ENCODE measurements at places on chromosomes 16 and 17.

DNA sequence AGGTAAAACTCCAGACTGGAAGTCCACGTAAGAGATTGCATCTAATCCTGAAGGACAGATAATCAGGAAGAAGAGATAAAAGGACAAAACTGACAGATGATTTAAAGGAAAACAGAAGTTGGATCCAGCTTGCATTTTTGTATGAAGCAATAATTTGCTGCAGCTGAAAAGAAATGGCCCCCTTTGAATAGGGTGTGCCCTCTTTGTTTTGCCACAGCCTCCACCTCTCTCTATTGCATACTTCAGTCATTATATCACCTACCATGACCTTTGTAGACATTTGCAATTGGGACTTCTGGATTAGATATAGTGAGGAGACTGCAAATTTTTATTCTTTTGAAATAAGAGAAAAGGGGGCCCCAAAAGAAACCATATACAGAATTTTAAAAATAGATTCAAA is 8.1 kb downstream of the NOG start:
- no peaks in the 10 kb centered on the region for H3K36me3 ChIP-seq
- H3K27ac ChIP-seq = no peak overlapping the region
- DNase-seq = no peak

DNA sequence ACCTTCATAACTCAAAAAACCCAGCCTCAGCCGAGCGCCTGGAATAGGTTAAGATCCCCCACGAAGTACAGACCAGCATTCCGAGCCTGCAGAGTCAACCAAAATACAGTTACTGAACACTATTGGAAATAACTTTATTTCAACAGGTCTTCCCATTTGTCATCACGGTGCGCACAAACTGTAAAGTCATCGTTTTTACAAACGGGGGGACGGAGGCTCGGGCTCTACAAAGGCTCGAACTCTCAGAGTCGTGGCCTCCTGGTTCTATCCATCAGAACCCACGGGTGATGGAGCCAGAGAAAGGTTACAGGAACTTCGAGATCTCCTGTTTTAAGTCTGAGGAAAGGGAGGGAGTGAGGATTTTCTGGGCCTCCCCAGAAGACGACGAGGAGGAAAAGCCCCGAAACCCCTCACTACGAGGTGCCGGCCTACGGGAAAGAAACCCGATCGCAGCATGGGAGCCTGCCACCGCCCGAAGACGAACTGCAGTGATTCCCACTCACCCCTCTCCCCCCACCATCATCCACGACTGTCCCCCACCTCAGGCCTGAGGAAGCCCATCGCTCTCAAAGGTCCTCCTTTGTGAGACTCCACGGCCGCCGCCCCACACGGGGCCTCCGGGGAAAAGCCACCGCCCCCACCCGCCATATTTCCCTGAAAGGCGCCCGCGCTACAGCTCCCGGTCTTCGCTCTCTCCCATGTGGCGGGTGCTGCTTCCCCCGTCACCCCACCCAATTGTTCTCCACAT is 917 bp downstream of the YWHAE start:
- peaks cover 39% of the 10 kb centered on the region for H3K36me3 ChIP-seq
- DNase-seq = peak; percentile 25
- peaks cover 36% of the 10 kb centered on the region for H3K4me1 ChIP-seq

GRCh38 chr16:48383009-48383876 is 2.0 kb downstream of the SIAH1 start:
- peak overlapping the region; percentile 89 for H3K27ac ChIP-seq
- H3K4me1 ChIP-seq = peaks cover 34% of the 10 kb centered on the region
- no peak for DNase-seq
- no peaks in the 10 kb centered on the region for H3K27me3 ChIP-seq
- H3K4me3 ChIP-seq = peak overlapping the region; percentile 86
- peaks cover 12% of the 10 kb centered on the region for H3K36me3 ChIP-seq

DNA sequence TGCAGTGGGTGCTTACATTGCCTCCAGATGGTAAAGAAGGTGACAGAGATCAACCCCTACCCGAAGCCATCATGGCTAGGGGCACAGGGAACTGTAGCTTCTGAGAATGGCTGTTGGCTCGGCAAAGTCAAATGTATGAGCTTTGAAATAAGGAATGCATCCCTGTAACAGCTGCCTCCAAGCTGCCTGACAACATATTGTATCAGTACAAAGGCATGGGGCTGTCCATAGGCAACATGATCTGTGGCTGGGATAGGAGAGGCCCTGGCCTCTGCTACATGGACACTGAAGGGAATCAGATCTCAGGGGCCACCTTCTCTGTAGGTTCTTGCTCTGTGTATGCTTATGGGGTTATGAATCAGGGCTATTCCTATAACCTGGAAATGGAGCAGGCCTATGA is 119.2 kb upstream of the NETO2 start:
- no peaks in the 10 kb centered on the region for H3K27me3 ChIP-seq
- H3K27ac ChIP-seq = no peak overlapping the region
- H3K36me3 ChIP-seq = peaks cover 13% of the 10 kb centered on the region

GRCh38 chr16:66441586-66442375 is 14.7 kb downstream of the BEAN1 start:
- H3K4me3 ChIP-seq = no peak overlapping the region
- no peaks in the 10 kb centered on the region for H3K4me1 ChIP-seq
- H3K27ac ChIP-seq = no peak overlapping the region
- peaks cover 55% of the 10 kb centered on the region for H3K27me3 ChIP-seq
- no peaks in the 10 kb centered on the region for H3K36me3 ChIP-seq
- no peak for DNase-seq

DNA sequence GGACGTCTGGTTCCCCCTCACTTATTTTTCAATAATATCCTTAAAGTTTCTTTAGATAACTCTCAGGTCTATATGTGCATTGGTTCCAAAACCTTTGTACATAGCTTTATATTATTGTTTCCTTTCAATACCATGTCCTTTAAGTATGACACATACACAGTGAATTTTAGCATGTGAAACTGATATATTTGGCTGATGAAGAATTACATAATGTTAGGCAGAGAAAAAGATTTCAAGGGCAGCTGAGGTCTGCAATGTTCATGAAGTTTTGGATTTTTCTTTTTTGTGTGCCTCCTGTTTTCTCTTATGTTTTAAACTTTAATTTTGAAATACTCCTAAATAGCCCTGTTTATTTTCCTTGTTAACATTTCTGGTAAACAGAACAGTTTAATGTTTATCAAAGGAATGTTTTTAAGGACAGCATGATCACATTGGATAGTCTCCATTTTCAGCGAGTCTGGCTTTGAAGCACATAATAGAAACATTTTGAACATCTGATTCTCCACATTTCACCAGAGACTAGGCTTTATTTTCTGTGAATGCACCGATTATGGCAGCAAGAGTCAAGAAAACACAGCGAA is 32.9 kb upstream of the FBXO47 start:
- H3K27me3 ChIP-seq = peaks cover 36% of the 10 kb centered on the region
- H3K4me1 ChIP-seq = peaks cover 6% of the 10 kb centered on the region
- DNase-seq = no peak
- peaks cover 2% of the 10 kb centered on the region for H3K36me3 ChIP-seq
- H3K27ac ChIP-seq = no peak overlapping the region

DNA sequence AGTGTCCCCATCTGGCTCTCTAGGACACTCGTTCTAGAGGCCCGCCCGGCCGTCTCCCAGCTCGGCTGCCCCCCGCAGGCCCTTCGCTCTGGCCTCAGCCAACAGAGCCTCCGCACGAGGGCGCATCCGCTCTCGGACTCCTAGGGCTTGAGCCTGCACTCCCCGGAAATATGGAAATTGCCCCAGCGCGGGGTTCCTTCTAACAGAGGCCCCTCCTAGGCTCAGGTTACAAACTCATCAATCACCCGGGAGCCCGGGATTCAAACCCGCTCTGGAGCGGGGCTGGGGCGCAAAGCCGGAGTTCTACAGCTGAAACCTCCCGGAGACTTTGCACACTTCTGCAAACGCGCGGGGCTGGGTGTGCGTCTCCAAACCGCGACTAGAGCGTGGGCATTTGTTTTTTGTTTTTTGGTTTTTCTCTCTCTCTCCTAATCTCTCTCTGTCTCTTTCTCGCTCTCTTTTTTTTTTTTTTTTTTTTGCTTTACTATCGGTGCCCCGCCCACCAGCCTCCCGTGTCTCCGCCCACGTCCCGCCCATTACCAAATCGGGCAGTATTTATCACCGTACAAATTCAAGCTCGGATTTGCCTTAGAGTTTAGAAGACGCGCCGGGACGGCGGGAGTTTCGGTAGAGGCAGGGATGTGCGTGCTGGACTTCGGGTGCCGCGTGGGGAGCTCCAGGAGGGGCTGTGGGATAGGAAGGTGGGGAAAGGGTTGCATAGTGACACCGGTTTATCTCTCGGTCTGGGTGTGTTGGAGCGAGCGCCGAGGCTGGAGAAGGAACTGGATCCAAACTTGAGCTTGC is 2.4 kb upstream of the FOXL1 start:
- no peak for DNase-seq
- no peaks in the 10 kb centered on the region for H3K36me3 ChIP-seq
- H3K27ac ChIP-seq = no peak overlapping the region
- peak overlapping the region; percentile 71 for H3K4me3 ChIP-seq
- H3K27me3 ChIP-seq = peaks cover 100% of the 10 kb centered on the region

GRCh38 chr17:82845163-82845807 is 5.5 kb upstream of the ZNF750 start:
- H3K27me3 ChIP-seq = no peaks in the 10 kb centered on the region
- H3K27ac ChIP-seq = peak overlapping the region; percentile 76
- no peak for DNase-seq
- peaks cover 9% of the 10 kb centered on the region for H3K4me1 ChIP-seq
- no peak overlapping the region for H3K4me3 ChIP-seq
- peaks cover 8% of the 10 kb centered on the region for H3K36me3 ChIP-seq

DNA sequence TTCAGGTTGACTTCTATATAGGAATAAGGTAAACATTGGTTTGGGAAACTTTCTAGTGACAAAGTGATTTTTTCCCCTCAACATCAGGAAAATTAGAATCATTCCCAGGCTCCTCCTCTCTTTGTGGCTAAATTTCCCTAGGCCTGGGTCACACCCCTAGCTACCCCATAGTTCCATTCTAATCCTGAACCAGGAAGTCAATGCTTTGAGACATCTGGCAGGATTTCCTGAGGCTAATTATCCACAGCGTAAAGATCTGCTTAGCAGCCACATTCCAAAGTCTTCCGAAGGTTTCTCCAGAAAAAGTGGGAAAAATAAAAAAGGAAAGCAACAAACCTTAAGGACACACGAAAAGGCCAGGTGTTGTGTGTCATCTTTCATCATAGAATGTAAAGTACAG is 60.3 kb upstream of the CORO6 start:
- peak overlapping the region; percentile 49 for H3K27ac ChIP-seq
- H3K4me1 ChIP-seq = peaks cover 7% of the 10 kb centered on the region
- H3K4me3 ChIP-seq = no peak overlapping the region
- H3K27me3 ChIP-seq = no peaks in the 10 kb centered on the region
- no peak for DNase-seq

- no peaks in the 10 kb centered on the region for H3K27me3 ChIP-seq
- H3K27ac ChIP-seq = no peak overlapping the region
- no peak overlapping the region for H3K4me3 ChIP-seq
- no peaks in the 10 kb centered on the region for H3K36me3 ChIP-seq
- no peak for DNase-seq
- no peaks in the 10 kb centered on the region for H3K4me1 ChIP-seq
These were observed 130.8 kb downstream of the KCNJ18 start for GRCh38 chr17:21823090-21823489.

GRCh38 chr17:28230011-28230410 is 89.0 kb upstream of the TMEM97 start:
- DNase-seq = no peak
- H3K27me3 ChIP-seq = peaks cover 88% of the 10 kb centered on the region
- no peak overlapping the region for H3K4me3 ChIP-seq
- peaks cover 3% of the 10 kb centered on the region for H3K36me3 ChIP-seq
- H3K4me1 ChIP-seq = peaks cover 13% of the 10 kb centered on the region
- H3K27ac ChIP-seq = no peak overlapping the region

DNA sequence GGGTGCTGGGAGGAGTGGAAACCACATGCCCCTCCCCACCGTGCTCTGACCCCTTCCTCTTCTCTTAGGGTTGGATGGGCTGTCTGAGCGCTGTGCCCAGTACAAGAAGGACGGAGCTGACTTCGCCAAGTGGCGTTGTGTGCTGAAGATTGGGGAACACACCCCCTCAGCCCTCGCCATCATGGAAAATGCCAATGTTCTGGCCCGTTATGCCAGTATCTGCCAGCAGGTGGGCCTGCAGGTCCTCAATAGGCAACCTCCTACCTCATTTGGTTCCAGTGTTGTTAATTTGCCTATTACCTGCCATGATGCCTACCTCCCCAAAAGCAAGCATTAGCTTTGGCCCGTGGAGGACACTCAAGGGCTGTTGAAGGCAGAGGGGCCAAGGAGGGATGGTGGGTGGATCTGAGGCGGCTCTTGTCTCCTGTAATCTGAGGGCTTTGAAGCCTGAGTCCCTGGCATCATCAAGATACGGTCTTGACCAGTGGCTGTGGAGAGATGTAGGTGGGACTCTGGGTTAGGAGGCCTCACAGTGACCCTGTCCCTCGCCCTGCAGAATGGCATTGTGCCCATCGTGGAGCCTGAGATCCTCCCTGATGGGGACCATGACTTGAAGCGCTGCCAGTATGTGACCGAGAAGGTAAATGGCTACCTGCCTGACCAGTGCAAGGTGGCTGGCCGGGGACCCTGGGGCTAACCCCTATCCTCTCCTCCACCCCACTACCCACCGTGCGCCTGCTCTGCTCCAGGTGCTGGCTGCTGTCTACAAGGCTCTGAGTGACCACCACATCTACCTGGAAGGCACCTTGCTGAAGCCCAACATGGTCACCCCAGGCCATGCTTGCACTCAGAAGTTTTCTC is 3.4 kb downstream of the ALDOA start:
- no peaks in the 10 kb centered on the region for H3K27me3 ChIP-seq
- H3K27ac ChIP-seq = peak overlapping the region; percentile 82
- H3K36me3 ChIP-seq = peaks cover 85% of the 10 kb centered on the region
- peaks cover 32% of the 10 kb centered on the region for H3K4me1 ChIP-seq

DNA sequence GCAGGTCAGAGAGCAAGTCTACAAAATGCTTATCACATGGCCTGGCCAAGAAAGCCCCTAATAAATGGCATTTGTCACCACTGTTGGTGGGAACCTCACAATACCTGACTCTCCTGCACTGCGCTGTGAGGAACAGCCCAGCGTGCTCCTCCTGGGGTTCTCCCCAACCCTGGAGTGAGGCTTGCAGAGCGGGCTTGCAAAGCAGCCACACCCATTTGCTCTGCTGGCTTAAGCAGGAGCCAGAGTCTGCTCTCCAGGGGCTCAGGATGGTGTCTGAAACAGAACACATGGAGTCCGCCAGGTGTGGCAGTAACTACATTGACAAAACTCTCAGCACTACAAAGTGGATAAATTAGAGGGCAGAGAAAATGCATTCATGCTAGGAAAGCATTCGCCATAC is 331.0 kb upstream of the CCL2 start:
- H3K4me3 ChIP-seq = no peak overlapping the region
- peaks cover 25% of the 10 kb centered on the region for H3K27me3 ChIP-seq
- H3K4me1 ChIP-seq = no peaks in the 10 kb centered on the region
- H3K27ac ChIP-seq = no peak overlapping the region
- no peak for DNase-seq
- no peaks in the 10 kb centered on the region for H3K36me3 ChIP-seq

DNA sequence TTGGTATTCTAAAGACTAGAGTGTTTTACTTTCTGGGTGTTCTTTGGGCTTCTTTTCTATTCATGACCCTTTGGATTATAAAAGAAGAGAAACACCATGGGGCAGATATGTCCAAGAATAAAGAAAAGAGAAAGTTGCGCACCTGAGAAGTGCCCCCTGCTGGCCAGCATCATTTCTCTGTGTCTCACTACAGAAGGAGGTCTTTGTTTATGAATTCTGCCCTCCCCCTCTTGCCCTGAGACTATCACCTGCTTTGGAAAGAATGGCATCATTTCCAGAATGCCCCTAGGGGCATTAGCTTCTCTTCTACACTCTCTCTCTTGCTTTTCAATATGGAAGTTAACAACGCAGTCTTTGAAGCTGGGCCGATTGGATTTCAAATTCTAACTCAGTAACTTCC is 45.0 kb downstream of the CDH13 start:
- H3K27ac ChIP-seq = no peak overlapping the region
- H3K4me1 ChIP-seq = no peaks in the 10 kb centered on the region
- H3K4me3 ChIP-seq = no peak overlapping the region
- H3K36me3 ChIP-seq = no peaks in the 10 kb centered on the region
